ENCODE measurements at places on chromosomes 6 and 20.

DNA sequence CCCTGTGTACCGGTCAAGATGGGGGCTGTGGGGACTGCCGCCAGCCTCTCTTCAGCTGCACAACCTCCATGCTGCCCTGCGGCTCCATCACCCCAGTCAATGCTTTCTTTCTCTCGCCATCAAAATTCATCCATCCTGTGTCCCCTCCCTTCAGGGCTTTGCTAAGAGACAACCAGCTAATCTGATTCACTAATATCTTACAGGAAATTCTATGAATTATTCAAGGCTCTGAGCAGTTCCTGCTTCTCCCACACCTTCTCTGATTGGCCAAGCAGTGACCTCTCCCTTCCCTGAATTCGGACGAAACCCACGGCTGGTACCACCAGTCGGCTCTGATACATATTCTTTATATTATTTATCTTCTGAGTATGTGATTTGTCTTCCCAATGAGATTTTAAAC lies 13.8 kb downstream of the ITPR3 start:
- DNase-seq = no peak

GRCh38 chr20:46120136-46120535 lies 2.0 kb downstream of the CD40 start:
- no peak for DNase-seq

- DNase-seq = no peak
These were observed 39.2 kb downstream of the GSTA4 start for GRCh38 chr6:52955871-52956270.

- no peak for DNase-seq
These were observed 40.4 kb upstream of the ARFGEF2 start for GRCh38 chr20:48880981-48881657.

GRCh38 chr20:60349418-60349817 lies 391.2 kb downstream of the CDH26 start:
- no peak for DNase-seq

- peak; percentile 9 for DNase-seq
These were observed 281.9 kb downstream of the EPM2A start for GRCh38 chr6:145453376-145453775.

DNA sequence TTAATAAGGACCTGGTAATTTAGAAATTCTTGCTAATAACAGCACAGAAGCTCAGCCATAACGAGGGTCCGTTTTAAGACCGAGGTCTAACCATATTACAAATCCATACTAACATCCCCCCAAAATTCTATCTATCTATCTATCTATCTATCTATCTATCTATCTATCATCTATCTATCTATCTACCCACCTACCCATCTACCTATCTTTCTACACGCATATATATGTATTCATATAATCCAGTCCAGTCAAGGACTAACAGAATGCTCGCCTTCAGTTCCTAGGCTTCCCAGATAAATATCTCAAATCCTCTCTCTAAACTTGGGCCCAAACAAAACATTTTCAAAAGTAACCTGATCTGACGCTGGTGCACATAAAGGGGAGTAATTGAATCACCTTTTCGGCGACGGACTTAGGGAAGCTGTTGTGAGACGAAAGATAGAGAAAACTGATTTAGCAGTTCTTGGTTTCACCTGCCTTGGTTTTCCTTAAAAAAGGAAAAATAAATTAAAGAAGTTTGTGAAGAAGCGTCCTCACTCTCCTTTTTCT lies 14.5 kb downstream of the HMGN4 start:
- DNase-seq = no peak

- DNase-seq = no peak
These were observed 12.7 kb downstream of the LRRN4 start for GRCh38 chr20:6040958-6041807.

GRCh38 chr6:11595903-11596302 lies 58.4 kb downstream of the TMEM170B start:
- peak; percentile 20 for DNase-seq
